Coronary artery (tissue), 2 donors: ENCODE measurements at places on chromosomes 4 and X.

- DNase-seq: no peak
Observed at GRCh38 chr4:119933606-119934005, 133.0 kb downstream of the MAD2L1 start.

GRCh38 chr4:1176398-1177273, 4.3 kb upstream of the SPON2 start:
- DNase-seq: no peak

- no peak for DNase-seq
Observed at GRCh38 chr4:99352602-99353537, at the start of gene ADH1C. Gene ADH1C, minus strand, starts transcription at chr4:99352746. Its CDS starts 71 bp downstream, at chr4:99352675.

- DNase-seq: no peak
Observed at GRCh38 chr4:80425124-80426100, 89.9 kb downstream of the CFAP299 start.

GRCh38 chrX:68758671-68759070, 70.2 kb upstream of the EFNB1 start:
- peak; percentile 49 for DNase-seq

- peak; percentile 40 for DNase-seq
Observed at GRCh38 chr4:38149997-38150671, 189.9 kb downstream of the PTTG2 start.

DNA sequence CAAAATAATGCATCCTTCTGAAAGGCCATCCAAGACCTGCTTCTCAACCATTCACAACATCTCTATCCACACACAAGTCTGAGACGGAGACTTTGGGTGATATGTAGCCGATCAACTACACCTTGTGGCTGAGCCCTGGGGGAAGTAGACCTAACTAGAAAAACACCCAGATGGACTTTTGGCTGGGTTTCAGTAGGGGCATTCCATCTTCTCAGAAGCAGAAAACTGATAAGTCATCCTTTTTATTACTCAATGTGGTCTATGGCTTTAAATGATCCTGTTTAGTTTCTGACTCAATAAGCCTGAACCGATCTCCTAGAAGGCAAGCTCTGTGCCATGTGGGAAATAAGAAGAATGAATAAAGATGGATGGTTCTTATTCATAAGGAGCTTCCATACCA, 82.5 kb upstream of the AFF2 start:
- DNase-seq: no peak

- no peak for DNase-seq
Observed at GRCh38 chr4:15774020-15774420, 4.1 kb upstream of the CD38 start.

- no peak for DNase-seq
Observed at GRCh38 chrX:110569506-110569905, 210.9 kb downstream of the RTL9 start.

- peak; percentile 75 for DNase-seq
Observed at GRCh38 chr4:147683188-147683591, 773 bp downstream of the PRMT9 start.

- no peak for DNase-seq
Observed at GRCh38 chr4:76882630-76883029, 15.3 kb downstream of the SOWAHB start.

GRCh38 chr4:184826691-184827270, 1.0 kb upstream of the ACSL1 start:
- no peak for DNase-seq

DNA sequence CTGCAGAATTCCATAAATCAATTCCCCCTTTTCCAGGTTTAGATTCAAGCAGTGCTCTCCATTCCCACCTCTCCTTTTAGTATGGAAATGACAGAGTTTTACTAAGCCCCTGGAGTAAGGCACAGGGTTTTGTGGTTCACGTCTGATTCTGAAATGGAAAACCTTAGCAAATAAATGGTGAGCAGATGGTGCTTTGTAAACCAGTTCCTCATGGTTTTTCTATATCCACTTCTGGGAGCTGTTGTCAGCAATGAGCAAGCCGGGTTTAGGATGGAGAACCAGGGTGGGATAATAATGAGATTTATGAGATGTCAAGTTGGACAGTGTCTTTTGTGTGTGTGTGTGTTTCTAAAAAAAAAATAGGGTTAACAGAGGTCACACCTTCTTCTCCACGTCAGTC, 113.8 kb upstream of the RBPJ start:
- DNase-seq: no peak
